Liver (tissue), 10 donors: ENCODE measurements at places on chromosomes 11 and 22. TPM values are rescaled to one million over a fixed set of nuclear protein-coding genes. Genes with fewer than 3 reads are reported as not detected.

CCDC73 gene
- 0.02 TPM for polyA plus RNA-seq

MYO7A gene
- polyA plus RNA-seq: 8.3 TPM

VPS26B gene
- polyA plus RNA-seq: 12.6 TPM

ACRV1 gene
- not detected for polyA plus RNA-seq

OSM gene
- not detected for polyA plus RNA-seq

FOLR1 gene
- 0.21 TPM for polyA plus RNA-seq

ARFIP2 gene
- 26.3 TPM for polyA plus RNA-seq

PTGDR2 gene
- 0.09 TPM for polyA plus RNA-seq

OR5B21 gene
- not detected for polyA plus RNA-seq

SOX6 gene
- polyA plus RNA-seq: 2.4 TPM

ZNF214 gene
- 0.57 TPM for polyA plus RNA-seq

CRKL gene
- polyA plus RNA-seq: 12.0 TPM

EIF3D gene
- 32.8 TPM for polyA plus RNA-seq

SHISA8 gene
- not detected for polyA plus RNA-seq

OR52N1 gene
- polyA plus RNA-seq: not detected

FAM180B gene
- polyA plus RNA-seq: not detected

OR8A1 gene
- not detected for polyA plus RNA-seq

TP53I11 gene
- polyA plus RNA-seq: 16.0 TPM

DBX1 gene
- polyA plus RNA-seq: not detected

MMP13 gene
- not detected for polyA plus RNA-seq

CREB3L1 gene
- polyA plus RNA-seq: 0.50 TPM

FDXACB1 gene
- polyA plus RNA-seq: 1.3 TPM

FOSL1 gene
- polyA plus RNA-seq: not detected

ADAMTS8 gene
- polyA plus RNA-seq: 0.07 TPM

BIRC3 gene
- polyA plus RNA-seq: 1.9 TPM

PLEKHB1 gene
- 1.4 TPM for polyA plus RNA-seq

WBP2NL gene
- 0.12 TPM for polyA plus RNA-seq

PIWIL4 gene
- polyA plus RNA-seq: 0.28 TPM

VSIG10L2 gene
- polyA plus RNA-seq: not detected

CCDC81 gene
- not detected for polyA plus RNA-seq

YPEL1 gene
- polyA plus RNA-seq: 0.83 TPM

SUN2 gene
- 110 TPM for polyA plus RNA-seq

CXCR5 gene
- polyA plus RNA-seq: 0.92 TPM

RAG1 gene
- polyA plus RNA-seq: 0.85 TPM

LRRC32 gene
- 11.2 TPM for polyA plus RNA-seq

SLC7A4 gene
- 0.67 TPM for polyA plus RNA-seq

PAMR1 gene
- polyA plus RNA-seq: 2.0 TPM

C11orf87 gene
- not detected for polyA plus RNA-seq
